ENCODE measurements at places on chromosomes 4 and X.

GRCh38 chr4:3223956-3224748 lies 24.8 kb upstream of the MSANTD1 start:
- DNase-seq, result no peak

DNA sequence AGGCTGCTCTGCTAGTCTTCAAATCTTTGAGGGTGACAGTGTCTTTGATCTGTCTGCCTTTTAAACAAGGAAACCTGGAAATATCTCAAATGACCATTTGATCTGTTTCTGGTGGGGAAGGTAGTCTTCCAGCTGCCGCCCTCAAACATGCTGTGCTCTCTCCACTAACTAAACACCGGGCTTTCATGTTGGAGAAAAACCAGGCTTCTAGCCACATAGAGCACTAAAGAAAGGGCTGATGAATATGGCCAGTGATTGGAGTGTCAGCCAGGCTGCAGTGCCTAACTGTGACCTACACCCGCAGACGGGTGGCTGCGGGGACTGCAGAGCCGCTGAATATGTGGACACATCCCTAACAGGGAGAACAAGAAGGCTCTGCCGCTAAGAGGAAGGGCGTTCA lies 85.9 kb downstream of the UNC5C start:
- no peak for DNase-seq

GRCh38 chrX:44456685-44457084 lies 86.0 kb downstream of the FUNDC1 start:
- no peak for DNase-seq

DNA sequence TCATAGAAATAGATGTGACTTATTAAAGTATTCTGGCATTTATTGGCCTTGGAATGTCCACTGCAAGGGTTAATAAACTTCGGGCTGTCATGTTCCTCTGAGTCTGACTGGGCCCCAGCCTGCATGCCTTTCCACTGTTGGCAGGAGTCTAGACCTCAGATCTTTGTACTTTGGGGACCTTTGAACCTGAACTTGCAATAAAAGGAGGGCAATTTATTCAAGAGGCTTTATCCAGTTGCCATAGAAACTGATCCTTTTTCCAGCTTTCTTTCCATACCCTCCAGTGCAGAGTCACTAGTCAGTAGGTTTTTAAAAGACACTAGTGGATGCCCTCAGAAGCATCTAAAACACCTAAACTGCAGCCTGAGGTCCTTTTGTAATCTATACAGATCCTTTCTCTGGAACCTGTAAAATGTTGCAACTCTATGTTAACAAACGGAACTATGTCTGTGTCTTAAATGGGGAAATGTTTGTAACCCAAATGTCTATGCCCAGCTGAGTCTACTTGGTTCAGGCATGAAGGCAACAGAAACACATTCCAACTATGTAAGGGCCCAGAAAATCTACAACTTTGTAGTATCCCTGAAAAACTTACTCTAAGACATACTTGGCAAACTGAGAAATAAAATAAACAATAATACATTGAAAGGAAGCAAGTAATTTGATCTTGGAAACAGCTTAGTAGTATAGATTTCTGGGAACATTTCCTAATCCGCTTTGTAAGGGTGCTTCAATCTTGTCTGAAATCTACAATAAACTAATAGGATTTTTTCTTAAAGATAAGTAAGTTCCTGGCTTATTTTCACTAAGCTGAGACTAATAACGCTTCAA lies 41.5 kb downstream of the SOWAHB start:
- DNase-seq, result no peak

DNA sequence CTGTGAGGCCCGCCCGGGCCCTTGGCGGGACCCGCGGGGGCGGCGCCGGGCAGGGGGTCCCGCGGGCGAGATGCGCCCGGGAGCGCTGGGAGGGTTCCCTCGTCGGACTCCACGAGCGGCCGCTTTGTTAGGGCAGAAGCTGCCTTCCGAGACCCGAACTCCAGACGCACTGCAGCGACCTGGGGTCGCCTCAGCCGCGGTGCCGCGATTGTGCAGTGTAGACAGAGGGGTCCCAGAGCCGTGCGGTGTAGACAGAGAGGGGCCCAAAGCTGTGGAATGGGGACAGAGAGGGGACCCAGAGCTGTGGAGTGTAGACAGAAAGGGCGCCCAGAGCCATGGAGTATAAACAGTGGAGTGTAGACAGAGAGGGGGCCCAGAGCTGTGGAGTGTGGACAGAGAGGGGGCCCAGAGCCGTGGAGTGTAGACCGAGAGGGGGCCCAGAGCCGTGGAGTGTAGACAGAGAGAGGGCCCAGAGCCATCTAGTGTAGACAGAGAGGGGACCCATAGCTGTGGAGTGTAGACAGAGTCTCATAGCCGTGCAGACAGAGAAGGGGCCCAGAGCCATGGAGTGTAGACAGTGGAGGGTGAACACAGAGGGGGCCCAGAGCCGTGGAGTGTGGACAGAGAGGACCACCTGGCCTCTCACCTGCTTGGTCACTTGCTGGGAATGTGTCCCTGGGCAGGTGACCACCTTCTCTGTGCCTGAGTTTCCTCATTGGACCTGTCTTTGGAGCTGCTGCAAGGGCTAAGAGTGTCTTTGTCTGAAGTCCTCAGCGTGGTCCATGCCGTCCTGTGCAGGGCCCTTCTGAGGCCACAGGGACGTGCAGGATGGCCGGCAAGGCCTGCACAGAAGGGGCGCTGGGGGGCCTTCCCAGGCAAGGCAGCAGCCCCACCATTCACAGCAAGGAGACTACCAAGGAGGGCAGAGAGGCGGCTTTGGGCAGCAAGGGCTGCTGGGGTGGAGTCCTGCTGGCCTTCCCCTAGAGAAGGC lies 875 bp downstream of the RGS12 start:
- no peak for DNase-seq

DNA sequence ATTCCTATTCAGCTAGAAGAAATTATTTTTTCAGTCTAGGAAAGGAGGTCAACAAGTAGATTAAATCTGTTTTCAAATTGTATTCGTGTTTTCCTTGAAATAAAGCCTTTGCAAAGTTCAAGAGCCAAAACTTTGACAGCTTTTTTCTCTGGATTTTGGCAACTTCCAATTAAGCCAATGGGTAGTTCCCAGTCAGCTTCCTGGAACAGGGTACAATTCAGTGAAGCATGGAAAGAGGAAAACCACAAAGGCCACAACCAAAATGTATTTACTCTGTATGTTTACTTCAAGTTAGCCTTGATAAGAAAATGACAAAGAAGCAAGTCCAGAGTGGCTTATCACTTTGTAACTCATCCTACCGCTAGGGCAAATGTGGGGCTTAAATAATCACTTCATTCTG lies 188.6 kb downstream of the COMMD8 start:
- no peak for DNase-seq

Measured in pulmonary artery endothelial cell (primary cell).